ENCODE measurements at places on chromosomes 12 and 14. TPM values are rescaled to one million over a fixed set of nuclear protein-coding genes. Genes with fewer than 3 reads are reported as not detected.

The GLT1D1 gene
- total RNA-seq: not detected

The NELL2 gene
- total RNA-seq: 0.10 TPM

- DNase-seq: no peak
Observed at GRCh38 chr12:106583242-106584103, 669 bp downstream of the RFX4 start.

The NYNRIN gene
- total RNA-seq: 0.02 TPM

- DNase-seq: no peak
Observed at GRCh38 chr12:107632246-107632645, 53.4 kb upstream of the PWP1 start.

GRCh38 chr12:18681818-18682217 is 56.0 kb downstream of the PLCZ1 start:
- no peak for DNase-seq

DNA sequence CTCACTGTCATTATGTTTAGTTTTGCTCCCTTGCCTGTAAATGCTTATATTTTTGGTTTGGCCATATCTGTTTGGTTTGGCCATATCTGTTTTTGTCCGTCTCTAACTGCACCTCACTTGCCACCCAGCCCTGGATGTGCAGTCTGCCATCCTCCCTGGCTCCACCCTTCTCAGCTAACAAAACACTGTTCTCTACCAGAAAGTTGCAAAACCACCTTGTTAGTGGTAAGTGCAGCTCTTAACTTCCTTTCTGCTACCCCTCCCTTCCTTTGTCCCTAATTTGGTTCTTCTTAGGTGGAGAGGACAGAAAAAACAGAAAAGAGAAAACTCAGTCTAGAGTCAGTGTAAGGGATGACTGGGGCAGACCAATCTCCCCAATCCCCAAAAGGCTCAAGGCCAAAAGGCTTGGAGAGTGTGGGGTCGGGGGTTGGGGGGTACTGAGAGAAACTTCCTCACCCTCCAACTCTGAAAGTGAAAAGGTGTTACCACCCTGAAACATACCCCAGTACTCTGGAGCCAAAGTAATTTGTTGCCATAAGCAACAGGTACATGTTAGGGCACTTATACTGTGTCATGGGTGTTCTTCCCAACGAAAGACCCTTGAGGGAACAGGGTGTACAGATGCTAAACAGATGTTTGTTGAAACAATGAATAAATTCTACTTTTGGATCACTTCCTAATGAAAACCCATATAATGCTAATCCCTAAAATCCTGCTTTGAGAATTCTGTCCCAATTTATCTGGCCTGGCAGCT is 5.0 kb downstream of the BIN2 start:
- no peak for DNase-seq

The PPP1CC gene
- total RNA-seq: 148 TPM

GRCh38 chr14:101975231-101975630 is 10.9 kb downstream of the DYNC1H1 start:
- DNase-seq: no peak
